Kidney tubule cell (primary cell): ENCODE measurements at places on chromosomes 7 and 10.

DNA sequence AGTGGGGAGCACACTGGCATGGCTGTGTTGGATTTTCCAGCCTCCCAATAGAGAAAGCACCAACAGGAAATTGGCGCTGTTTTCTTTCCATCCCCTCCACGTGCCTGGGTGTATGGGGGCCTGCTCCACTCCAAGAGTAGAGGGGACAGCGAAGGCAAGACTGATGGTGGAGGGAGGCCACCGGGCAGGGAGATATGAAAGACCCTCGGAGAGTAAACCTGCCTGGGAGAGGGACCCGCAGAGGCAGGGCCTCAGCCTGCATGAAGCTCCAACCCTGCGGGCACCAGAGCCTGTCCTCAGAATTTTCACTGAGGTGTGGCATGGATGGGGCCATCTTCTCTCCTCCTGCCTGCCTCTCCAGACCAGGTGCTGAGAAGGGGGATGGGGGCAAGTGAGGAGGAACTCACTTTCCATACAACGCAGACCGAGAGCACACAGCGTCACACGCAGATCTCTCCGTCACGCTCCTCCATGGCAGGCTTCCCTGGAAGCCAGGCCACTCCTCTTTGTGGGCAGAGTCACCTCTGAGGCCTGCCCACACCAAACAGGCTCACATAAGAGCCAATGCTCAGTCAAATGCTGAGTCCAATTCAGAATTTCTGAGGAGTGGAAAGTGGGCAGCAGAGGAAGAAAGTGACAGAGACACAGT, 18.8 kb downstream of the ANXA11 start:
- peak; percentile 23 for DNase-seq

DNA sequence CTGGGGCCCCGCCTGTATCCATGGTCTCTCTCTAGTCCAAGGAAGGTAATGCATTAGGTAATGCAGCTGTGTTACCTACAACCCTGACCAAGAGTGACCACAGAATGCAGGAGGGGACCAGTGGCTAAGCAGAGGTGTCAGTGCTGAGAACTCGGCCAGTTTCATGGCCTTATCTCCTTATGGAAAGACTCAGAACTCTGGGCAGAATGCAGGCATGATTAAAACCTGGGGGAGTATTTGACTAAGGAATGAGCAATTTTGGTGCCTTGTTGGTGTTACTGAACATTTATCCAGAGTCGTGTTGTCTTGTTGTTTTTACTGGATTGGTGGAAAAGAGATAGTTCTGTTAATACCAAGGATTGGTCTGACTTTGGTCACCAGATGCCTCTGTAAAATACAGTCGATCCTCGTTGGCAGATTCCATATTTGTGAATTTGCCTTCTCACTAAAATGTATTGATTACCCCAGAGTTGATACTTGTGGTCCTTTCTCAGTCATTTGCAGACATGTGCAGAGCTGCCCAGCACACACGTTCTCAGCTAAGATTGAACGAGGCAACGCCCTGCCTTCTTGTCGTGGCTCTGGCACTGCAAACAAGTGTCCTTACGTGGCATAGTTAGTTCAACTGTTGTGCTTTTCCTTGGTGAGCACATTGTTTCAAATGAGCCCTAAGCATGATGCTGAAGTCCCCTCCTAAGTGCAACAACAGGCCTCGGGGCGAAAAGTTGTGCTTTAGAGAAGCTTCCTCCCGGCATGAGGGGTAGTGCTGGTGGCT, 135.7 kb upstream of the BTBD16 start:
- no peak for DNase-seq

DNA sequence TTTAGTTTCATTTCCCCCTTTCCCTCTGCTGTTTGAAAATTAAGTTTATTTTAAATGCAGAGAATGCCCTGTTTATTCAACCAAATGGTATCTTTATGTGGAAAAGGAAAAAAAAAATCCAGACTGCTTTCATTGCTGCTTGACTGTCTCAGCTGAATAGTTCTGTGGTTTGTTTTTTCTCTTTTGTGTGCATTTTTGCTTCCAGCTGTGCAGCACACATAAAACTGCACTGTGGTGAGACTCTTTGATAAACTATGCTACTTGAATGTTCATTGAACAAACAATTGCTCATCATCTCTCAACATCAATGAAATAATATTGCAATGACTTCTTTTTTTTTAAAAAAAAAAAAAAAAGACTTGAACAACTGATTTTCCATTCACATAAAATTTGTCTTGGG, 78.6 kb upstream of the GLI3 start:
- peak; percentile 10 for DNase-seq

GRCh38 chr10:129219364-129219763, 247.7 kb upstream of the MGMT start:
- no peak for DNase-seq

DNA sequence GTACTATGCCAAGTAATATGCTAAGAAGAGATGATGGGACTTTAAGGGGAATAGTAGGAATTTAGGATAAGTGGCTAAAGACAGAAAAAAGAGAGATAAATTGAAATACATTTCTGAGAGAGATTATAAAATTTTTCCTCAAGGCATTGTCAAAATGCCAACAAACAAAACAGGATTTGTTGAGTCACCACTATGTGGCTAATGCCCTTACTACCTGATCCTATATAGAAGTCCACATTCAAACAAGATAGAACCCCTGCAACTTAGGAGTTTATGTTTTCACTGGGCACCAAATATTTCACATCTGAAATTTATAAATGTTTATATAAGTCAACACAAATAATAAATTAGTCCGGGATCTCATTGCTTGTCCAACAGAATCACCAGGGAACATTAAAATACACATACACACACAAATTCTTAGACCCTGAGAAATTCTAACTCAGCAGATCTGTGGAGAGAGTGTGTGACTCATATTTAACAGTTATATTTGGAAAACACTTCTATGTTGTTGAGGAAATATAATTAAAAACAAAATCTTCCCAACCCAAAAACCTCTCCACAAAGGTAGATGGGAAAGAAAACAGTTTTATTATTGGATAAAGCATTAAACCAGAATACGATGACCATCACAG, 154.3 kb downstream of the PPP1R3A start:
- no peak for DNase-seq

GRCh38 chr7:52074071-52074470, 757.5 kb upstream of the COBL start:
- DNase-seq = no peak

DNA sequence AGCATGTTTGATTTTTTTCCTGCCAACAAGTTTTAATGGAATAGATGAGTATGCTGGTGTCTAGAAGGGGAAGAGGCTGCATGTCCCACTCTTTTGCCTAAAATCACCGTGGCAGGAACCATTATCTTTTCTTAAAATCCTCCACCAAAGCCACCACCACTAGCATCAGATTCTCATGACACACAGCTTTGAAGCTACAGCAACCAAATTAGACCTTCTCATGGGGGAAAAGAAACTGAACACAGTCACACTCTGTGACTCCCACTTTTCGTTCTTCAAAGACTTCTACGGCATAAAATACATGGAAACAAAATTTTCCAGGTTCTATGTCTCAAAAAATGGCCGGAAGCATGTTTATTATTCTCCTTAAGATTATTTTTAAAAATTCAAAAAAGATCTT, 81.8 kb downstream of the SGMS1 start:
- DNase-seq = no peak

GRCh38 chr7:46685051-46685450, 764.0 kb upstream of the IGFBP3 start:
- DNase-seq = no peak

- peak; percentile 63 for DNase-seq
Observed at GRCh38 chr10:103232131-103232673, 13.5 kb upstream of the RPEL1 start.

- DNase-seq = no peak
Observed at GRCh38 chr10:76918106-76918505, 719.5 kb downstream of the KCNMA1 start.

DNA sequence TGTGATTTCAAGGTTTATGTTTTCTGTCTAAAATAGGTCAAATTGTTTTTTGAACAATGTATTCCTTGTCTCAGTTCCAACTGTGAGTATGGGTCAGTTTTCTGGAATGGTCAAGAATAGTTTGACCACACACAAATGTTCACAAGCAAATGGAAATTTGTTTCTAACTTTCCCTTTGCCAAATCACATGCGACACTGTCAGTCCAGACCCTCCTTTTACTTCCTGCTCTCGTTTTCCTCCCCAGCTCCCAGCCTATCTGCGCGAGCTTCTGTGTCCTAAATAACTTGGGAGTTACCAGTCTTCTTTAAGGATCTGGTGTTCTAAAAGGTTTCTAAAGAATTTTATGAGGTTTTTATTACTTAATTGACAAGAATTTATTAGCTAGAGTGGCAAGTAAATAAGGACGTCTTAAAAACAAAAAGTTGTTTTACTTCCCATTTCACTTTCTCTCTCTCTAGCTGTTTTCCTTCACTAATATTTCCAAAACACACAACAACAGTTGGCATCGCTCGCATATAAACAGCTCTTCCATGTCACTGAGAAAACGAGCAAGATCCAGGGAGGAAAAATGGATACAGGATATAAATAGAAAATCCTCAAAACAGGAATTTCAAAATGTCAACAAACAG, 266.1 kb upstream of the KLF6 start:
- peak; percentile 9 for DNase-seq

DNA sequence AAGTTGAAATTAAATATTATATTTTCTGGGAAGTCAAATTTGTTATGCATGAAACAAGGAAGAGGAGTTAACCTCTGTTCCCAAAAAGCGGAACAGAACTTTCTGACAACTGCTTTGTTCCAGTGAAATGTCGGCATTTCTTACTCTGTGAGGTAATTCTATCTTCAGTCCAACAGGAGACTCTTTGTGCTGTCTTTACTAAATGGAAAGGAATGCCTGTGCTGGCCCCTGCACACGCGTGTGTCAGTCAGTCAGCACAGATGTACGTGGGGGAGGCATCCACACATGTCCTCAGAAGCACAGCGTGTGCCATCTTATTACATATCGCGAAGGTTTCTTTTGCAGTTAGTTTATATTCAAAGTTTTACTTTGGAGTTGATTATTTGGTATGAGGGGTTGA, 37.5 kb downstream of the NET1 start:
- DNase-seq = peak; percentile 84

- peak; percentile 32 for DNase-seq
Observed at GRCh38 chr10:73641328-73642060, at the start of gene MYOZ1. Gene MYOZ1, minus strand, starts transcription at chr10:73641474. Its CDS starts 1,457 bp downstream, at chr10:73640017.

- no peak for DNase-seq
Observed at GRCh38 chr10:9645928-9646600, 1371.6 kb upstream of the CELF2 start.

DNA sequence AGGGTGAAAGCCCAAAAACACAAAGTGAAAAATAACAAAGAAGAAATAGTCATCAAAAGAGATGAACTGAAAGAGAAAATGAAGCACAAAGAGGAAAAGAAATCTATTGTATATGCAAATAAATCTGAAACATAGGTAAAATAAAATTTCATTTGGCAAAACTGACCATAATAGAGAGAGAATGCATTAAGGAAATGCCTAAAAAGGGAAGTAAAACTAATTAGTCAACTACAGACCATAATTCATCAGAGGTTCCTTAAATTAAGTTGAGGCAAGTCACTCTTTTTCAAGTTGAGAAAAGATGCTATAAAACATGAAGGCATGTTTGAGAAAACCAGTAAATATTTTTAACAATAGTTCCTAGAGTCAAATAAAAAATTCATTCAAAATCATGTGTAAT, 233.3 kb downstream of the LRRN3 start:
- DNase-seq = no peak

DNA sequence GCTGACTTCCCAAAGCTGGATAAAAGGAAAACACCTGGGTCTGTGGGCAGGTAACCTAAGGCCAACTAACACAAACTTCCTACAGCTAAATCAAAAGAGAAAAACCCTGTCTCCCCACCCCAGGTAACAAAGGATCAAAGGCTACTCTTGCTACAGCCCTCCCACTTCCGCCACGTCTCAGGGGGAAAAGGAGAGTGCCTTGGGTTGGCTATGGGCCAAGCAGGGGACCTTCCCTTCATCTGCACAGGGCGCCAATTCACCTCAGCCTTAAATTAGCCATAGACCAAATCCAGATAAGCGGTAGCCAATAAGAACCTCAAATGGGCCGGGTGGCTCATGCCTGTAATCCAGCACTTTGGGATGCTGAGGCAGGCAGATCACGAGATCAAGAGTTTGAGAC, 69.1 kb upstream of the LANCL2 start:
- no peak for DNase-seq

- DNase-seq = no peak
Observed at GRCh38 chr10:728603-729002, 39.1 kb upstream of the DIP2C start.

- DNase-seq = peak; percentile 61
Observed at GRCh38 chr7:140604760-140605159, 35.9 kb downstream of the DENND2A start.

DNA sequence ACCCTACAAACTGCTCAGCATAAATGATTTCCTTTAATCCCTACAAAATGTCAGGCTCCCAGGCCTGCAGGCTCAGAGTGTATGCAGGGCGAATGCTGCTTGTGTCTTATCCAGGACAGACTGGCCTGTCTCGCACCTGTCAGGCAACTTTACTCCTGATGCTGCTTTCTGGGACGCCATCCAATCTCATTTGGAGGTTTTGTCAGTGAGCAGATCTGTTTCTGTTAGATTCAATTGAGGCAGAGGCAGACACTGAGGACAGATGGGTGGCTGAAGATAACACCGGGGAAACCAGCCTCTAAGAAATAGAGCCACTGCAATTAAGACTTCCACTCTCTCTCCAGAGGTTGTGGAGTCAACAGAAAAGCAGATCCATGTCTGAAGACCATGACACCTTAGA, 115.6 kb downstream of the DPP6 start:
- no peak for DNase-seq

GRCh38 chr7:96996111-96996957, 9.0 kb upstream of the DLX6 start:
- no peak for DNase-seq

GRCh38 chr7:156791241-156791640, 101.7 kb downstream of the LMBR1 start:
- DNase-seq = no peak

GRCh38 chr10:94042001-94042833, 48.5 kb downstream of the PLCE1 start:
- peak; percentile 76 for DNase-seq

DNA sequence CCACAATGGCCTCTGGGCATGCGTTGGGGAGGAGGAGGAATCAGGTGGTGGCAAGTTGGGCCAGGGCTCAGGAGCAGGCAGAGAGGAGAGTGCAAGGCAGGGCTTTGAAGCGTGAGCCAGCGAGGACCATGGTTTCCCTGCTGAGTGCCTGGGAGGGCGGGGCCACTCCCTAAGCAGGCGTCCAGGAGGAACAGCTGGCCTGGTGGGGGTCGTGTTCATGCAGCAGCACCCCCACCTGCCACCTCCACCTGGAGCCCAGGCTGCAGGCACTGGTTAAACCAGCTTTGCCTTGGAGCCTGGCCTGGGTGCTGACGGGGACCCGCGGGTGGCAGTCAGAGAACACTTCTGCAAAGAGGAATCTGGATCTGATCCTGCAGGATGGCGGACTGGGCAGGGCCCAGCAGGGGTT, 24.2 kb upstream of the AQP1 start:
- no peak for DNase-seq

GRCh38 chr7:147878912-147879661, 711.5 kb upstream of the C7orf33 start:
- DNase-seq = no peak

DNA sequence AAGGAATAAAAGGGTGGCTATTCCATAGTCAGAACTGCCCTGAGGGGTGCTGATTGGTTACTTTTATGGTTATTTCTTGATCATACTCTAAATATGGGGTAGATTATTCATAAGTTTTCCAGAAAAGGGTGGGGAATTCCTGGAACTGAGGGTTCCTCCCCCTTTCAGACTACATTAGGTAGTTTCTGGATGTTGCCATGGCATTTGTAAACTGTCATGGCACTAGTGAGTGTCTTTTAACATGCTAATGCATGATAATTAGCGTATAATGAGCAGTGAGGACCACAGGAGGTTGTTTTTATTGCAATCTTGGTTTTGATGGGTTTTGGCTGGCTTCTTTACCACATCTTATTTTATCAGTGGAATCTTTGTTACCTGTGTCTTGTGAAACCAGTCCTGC, 26.5 kb upstream of the POT1 start:
- no peak for DNase-seq
